ENCODE measurements at places on chromosomes 7 and 10. TPM values are rescaled to one million over a fixed set of nuclear protein-coding genes. Genes with fewer than 3 reads are reported as not detected.

GRCh38 chr10:103969436-103969835 lies 2.5 kb downstream of the SLK start:
- no peak for DNase-seq
- no peaks in the 10 kb centered on the region for H3K36me3 ChIP-seq
- no peaks in the 10 kb centered on the region for H3K27me3 ChIP-seq
- no peak overlapping the region for H3K4me3 ChIP-seq
- no peaks in the 10 kb centered on the region for H3K4me1 ChIP-seq

H2BK1 gene
- polyA plus RNA-seq, result not detected

CYP3A4 gene
- not detected for polyA plus RNA-seq

DNA sequence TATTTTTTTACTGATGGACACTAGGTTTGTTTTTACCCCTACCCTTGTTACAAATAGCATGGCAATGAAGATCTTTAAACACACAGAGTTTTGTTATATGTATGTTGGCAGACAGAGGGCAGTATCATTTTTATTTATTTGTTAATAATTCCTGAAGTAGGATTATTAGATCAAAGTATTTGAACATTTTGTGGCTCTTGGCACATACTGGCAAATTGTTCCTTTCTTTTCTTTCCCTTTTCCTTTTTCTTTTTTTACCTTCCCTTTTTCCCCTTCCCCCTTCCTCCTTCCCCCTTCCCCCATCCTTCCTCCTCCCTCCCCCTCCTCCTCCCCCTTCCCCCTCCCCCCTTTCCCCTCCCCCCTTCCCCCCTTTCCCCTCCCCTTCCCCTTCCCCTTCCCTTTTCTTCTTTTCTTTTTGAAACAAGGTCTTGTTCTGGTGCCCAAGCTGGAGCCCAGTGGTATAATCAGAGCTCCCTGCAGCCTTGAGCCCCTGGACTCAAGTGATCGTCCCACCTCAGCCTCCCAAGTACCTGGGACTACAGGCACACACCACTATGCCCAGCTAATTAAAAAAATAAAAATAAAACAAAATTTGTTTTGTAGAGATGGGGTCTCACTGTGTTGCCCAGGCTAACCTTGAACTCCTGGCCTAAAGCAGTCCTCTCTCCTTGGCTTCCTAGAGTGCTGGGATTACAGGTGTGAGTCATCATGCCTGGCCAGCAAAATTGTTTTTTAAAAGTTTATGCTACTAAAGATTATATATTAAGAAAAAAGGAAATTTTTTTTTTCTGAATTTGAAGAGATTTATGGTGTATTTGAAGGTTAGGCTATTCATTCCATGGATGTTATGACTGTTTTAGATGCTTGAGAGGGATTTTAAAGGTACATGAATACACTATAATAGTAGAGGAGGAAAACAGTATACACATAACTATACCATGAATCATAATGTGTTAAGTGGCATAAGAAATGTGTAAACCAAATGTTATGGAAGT lies 39.3 kb downstream of the SEPTIN7 start:
- no peak overlapping the region for H3K4me3 ChIP-seq
- H3K36me3 ChIP-seq, result peaks cover 5% of the 10 kb centered on the region
- H3K27me3 ChIP-seq, result no peaks in the 10 kb centered on the region
- DNase-seq, result no peak

GRCh38 chr7:16773326-16773725 lies 19.8 kb downstream of the TSPAN13 start:
- H3K36me3 ChIP-seq, result no peaks in the 10 kb centered on the region
- H3K27me3 ChIP-seq, result no peaks in the 10 kb centered on the region
- H3K4me3 ChIP-seq, result no peak overlapping the region
- no peak overlapping the region for H3K27ac ChIP-seq

DNA sequence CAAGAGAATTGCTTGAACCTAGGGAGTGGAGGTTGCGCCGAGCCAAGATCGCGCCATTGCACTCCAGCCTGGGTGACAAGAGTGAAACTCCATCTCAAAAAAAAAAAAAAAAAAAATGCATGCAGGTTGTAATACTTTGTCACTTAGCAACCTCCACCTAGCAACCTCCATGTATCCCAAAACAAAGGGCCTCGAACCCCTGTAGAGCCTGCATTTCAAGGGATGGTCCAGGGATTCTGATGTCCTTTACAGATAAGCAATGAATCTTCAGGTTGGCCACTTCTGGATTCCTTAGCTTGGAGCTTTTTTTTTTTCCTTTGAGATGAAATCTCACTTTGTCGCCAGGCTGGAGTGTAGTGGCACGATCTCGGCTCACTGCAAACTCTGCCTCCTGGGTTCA lies 1211.0 kb downstream of the TYW1 start:
- H3K4me3 ChIP-seq, result no peak overlapping the region
- H3K27me3 ChIP-seq, result no peaks in the 10 kb centered on the region
- no peak overlapping the region for H3K27ac ChIP-seq
- no peaks in the 10 kb centered on the region for H3K4me1 ChIP-seq
- DNase-seq, result no peak
- H3K36me3 ChIP-seq, result no peaks in the 10 kb centered on the region
